ENCODE measurements at places on chromosomes 1 and 21.
A peak's percentile ranks its signal among the peaks of the same experiment; 100 is the strongest.

DNA sequence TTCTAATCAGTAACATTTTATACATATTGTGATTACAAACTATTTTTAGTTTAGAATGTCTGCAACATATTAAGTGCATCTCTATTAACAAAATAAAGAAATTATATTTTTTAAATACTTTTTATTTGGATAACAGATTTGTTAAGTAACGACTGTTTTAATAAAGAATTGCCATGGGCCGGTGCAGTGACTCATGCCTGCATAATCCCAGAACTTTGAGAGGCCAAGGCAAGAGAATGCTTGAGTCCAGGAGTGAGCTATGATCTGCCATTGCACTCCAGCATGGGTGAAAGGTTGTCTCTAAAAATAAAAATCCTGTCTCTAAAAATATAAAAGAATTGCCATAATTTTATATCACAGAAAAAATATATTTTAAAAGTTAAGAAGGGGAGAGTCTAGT is 4.1 kb downstream of the LRRIQ3 start:
- DNase-seq = no peak

GRCh38 chr1:25649505-25650288 is 33.1 kb downstream of the MAN1C1 start:
- DNase-seq = no peak

DNA sequence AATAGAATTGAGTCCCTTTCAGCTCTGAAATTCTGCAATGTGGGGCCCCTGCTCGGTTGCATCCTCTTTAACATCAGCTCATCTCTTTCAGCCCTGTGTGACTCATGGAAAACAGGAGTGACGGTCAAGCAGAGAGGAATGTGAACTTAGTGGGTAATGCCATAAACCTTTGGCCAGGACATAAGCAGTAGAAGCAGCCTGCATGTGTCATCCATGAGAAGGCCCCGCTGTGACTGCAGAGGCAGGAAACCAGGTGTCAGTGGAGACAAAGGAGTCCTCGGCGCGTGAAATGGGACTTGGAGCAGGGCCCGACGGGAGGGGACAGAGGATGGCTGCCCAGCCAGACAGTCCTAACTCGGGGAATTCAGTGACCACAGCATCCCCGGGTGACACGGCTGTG is 21.1 kb upstream of the EPHB2 start:
- DNase-seq = no peak

DNA sequence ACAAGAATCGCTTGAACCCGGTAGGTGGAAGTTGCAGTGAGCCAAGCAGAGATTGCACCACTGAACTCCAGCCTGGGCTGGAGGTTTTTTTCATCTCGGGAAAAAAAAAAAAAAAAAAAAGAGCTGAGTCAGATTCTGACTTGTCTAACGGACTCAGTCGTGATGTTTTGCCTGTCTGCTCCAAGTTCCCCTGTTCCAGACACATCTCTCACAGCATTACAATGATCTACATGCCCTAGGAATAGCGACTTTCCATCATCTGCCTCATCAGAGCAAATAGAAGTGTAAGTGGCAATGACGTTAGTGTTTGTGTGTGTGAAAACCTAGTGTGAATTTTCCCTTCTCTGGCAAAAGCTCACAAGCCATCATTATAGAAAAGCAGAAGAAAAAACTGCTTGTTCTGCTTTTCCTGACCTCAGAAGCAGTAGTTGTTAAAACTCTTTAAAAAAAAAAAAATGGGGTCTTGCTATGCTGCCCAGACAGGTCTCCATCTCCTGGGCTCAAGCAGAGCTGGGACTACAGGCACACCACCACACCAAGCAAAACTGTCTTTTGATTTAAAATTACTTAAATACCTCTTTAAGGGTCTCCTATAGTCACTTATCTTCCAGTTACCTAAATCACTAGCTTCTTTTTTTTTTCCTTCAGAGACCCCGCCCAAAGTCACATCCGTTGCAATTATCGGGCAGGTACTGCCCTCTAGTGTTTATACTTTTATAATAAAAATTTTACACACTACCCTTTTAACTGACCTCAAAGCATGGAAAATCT is 37.3 kb downstream of the PLEKHO1 start:
- DNase-seq = peak; percentile 80

DNA sequence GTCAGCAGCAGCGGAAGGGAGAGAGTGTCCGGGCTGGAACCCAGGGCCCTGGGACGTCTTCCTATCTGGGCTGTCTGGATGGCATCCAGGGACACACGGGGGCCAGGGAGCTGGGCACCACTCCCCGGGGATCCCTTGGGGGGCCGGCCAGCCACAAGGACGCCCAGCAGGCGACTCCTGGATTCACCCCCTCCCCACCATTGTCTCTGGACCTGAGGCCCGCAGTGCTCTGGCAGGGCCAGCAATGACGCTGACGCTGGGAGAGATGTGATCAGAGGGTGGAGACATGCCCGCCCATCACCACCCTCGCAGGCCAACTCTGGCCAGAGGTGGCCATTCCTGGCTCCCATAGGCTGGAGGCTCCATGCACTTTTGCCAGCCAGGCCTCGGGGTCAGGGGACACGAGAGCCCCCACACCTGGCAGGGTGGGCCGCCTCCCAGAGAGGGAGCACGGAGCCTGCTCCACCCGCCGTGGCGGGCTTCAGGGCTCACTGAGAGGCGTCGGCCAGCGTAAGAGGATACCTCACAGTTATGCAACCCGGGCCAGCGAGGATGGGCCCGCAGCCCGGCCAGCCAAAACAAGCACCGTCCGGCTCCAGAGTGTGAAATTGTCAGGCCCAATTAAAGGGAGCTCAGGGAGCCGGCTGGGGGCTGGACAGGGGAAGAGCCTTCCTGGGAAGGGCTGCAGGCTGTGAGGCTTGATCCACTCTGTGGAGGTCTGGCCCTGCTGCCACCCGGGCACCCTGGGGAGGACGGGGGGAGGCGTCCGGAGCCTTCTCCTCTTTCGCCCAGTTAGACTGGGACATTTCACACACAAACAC is 10.3 kb downstream of the ACTRT2 start:
- DNase-seq = no peak

DNA sequence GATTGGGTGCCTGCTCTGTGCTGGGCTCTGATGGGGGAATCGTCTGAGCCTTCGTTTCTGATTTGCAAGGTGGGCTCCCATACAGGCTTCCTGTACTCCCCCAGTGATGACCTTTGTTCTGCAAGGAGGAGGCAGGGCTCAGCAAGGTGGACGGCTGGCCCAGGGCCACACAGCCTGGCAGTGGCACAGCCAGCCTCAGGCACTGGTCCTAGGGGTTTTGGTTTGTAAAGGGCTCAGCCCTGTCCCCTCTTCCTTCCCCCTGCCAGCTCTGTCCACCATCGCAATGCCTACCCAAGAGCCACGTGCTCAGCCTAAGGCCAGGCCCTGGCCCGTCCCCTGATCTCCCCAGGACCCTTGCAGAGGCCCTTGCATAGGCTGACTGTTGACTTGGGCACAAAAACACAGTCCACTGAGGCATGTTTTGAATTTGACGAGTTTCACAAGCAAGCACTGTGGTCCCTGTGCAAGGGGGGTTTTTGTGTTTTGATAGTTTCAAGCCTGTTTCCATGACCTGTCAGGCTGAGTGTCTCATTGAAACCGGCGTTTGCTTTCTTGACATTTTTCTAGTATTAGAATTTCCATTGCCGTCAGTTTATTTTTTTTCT is 39.5 kb upstream of the TNFRSF1B start:
- no peak for DNase-seq

GRCh38 chr1:12407050-12407961 is 177.5 kb downstream of the VPS13D start:
- DNase-seq = no peak

- peak; percentile 8 for DNase-seq
Observed at GRCh38 chr1:179082333-179082998, 596 bp downstream of the TOR3A start.

DNA sequence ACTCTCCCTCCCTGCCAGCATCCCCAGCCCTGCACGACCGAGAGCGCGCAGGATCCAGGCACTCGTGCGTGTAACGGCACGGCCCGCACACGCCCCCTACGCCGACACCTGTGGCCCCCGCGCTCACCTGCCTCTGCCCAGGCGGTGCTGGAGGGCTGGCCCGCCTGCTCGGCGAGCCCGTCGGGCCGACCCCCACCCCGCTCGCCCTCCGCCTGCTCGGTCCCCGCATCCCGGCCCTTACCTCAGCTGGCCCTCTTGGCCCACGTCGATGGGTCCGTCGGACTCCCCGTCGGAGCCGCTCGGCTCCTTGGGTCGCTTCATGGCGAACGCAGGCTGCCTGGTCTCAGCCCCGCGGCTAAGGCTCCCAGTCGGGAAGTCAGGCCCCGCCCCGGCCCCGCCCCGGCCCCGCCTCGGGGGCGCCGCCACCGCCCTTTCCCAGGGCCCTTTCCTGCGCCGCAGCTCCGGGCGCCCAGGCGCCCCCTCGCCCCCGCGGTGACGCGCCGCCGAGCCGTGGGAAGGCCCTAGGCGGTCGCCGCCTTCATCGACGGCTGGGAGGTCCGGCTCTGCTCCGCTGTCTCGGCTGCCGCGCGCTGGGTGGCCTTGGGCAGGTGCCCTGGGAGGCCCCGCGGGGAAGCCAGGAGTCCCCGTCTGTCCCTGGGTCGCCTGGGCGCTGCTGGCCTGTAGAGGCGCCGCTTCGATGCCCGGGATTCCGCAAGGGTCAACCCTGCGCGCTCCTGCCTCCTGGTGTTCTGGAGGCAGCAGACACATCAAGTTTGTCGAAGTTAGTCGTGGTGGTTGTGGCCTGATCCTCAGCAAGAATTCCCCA is at the start of gene HEYL:
HEYL (minus strand) TSS at position 339 of the 826 bp plus-strand sequence; CDS start at position 321, 18 bp downstream.
- no peak for DNase-seq

DNA sequence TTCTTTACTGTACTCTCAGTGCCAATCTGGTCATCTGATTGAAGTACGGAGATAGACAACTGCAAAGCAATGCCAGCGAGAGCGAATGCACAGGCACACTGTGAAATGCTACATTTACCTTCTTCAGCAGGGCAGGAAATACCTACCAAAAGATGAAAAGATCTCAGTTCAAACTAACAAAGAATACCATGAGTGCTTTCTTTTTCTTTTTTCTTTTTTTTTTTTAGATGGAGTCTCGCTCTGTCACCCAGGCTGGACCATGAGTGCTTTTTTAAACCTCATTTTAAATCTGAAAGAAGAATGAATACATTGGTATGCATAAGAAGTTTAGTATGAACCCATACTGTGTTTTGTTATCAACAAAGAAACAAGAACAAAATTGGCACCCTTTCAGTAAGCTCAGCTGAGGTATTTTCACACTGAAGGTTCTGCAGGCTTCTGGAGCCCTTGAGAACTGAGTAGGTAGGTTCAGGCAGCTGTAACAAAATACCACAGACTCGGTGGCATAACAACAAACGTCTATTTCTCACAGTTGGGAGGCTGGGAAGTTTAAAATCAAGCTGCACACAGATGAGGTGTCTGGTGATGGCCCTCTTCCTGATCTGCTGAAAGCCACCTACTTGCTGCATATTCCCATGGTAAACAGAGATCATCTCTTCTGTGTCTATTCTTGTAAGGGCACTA is 1.7 kb upstream of the CHI3L2 start:
- no peak for DNase-seq

- DNase-seq = no peak
Observed at GRCh38 chr1:93603601-93604000, 78.0 kb downstream of the BCAR3 start.

- no peak for DNase-seq
Observed at GRCh38 chr1:91806769-91807700, 78.9 kb downstream of the TGFBR3 start.

DNA sequence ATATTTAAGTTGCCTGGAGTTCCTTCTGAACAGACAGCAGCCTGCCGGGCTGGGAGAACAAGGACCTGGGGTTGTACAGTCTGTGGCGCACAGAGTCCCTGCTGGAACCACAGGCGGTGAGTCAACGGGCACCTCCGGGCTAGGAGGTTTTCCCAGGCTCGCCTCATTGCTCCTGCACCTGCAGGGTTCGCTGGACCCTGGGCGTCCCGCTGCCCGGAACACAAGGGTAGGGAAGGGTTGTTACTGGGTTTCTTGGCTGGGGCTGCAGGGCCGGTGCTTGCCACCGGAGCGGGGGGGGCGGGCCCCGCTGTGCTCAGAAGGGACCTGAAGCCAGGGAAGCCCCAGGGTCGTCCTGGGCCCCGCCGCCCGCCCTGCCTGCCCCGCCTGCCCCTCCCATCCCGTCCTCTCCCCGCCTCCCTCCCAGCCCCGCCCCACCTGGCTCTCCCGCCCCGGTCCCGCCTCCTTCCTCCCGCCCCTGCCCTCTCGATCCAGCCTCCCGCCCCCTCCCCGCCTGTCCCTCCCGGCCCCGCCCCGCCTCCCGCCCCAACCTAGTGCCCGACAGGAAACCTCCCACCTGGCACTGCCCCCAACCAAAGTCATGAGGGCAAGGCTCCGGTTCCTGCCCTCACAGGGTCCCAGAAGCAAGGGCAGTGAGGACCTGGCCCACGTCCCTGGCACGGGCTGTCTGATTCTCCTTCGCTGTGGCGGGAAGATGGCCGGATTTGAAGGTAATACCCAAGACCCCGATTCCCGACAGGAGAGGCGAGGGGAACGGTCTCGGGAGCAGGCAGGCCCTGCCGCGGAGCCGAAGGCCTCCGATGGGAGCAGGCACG is 6.8 kb downstream of the JMJD4 start:
- peak; percentile 81 for DNase-seq

DNA sequence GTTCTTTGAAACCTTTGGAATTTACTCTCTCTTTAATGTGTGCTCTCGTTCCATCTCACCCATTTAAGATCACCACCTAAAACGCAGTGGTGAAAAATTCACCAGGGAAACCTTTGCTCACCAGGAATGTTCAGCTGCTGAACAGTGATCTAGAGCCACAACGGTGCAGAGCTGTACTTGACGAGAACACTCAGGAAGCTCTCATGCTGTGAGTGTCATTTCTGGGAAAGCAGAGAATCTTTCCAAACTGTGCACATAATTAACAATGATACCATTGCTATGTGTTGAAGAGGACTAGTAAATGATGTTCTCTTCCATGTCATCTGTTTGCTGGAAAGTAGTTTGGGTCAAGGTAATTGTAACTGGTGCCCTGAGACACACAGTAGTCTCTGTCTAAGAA is 117.1 kb downstream of the ZZZ3 start:
- no peak for DNase-seq

DNA sequence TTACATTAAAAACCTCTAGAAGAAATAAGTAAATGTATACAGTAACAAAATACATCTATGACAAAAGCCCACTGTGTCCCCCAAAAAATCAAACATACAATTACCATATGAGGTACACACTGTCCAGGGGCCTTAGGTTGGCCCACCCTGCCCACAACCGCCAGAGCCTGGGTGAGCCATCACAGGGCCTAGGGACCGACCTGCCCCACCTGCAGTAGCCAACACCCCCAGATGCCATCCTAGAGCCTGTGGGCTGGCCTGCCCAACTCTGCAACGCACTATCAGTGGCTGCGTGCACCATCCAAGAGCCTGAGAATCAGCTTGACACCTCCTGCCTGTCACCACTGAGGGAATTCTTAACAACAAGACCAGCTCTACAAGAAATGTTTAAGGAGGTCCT is 39.0 kb downstream of the FAF1 start:
- no peak for DNase-seq

- no peak for DNase-seq
Observed at GRCh38 chr1:209406168-209406567, 177.3 kb upstream of the CAMK1G start.

GRCh38 chr1:78047106-78047505 is 1.3 kb downstream of the GIPC2 start:
- no peak for DNase-seq

DNA sequence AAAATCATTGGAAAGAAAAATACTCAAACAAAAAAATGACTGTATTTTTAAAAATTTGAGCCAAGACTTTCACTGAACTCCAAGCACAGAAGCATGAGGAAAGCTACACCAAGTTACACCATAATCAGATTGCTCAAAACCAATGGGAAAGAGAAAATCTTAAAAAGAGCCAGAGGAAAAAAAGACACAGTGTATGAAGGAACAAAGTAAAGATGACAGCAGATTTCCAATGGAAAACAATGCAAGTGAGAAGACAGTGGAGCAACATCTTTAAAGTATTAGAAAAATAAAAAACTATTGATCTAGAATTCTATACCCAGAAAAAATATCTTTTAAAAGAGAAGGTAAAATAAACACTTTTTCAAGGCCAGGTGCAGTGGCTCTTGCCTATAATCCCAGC is 147.8 kb upstream of the ZBTB40 start:
- DNase-seq = no peak
